ENCODE measurements at places on chromosomes 2 and 18. TPM values are rescaled to one million over a fixed set of nuclear protein-coding genes. Genes with fewer than 3 reads are reported as not detected.

SNED1 gene
- polyA plus RNA-seq, result 1.2 TPM

- H3K27me3 ChIP-seq, result no peaks in the 10 kb centered on the region
- H3K4me3 ChIP-seq, result no peak overlapping the region
- no peaks in the 10 kb centered on the region for H3K36me3 ChIP-seq
- peaks cover 67% of the 10 kb centered on the region for H3K4me1 ChIP-seq
These were observed 20.1 kb downstream of the MAPRE2 start for GRCh38 chr18:35061336-35061735.

DNA sequence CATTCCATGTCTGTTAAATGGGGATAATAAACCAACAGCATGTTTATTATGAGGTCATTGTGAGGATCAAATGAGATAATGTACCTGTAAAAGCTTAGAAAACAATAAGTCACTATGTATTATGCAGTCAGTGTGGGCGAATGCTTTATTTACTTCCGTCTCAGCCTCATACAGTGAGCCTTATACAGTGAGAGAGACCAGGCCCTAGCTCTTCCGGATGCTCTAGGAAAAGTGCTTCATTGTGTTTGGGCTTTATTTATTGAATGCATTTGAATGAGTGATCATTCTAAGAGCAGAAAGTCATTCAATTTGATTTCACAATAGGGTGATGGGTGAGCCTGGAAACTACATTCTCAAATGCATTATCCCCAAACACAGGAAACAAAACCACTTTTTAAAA lies 603.9 kb upstream of the FANCL start:
- no peak overlapping the region for H3K27ac ChIP-seq
- DNase-seq, result no peak
- H3K36me3 ChIP-seq, result no peaks in the 10 kb centered on the region
- no peaks in the 10 kb centered on the region for H3K27me3 ChIP-seq
- H3K4me3 ChIP-seq, result no peak overlapping the region
- H3K4me1 ChIP-seq, result no peaks in the 10 kb centered on the region

DNA sequence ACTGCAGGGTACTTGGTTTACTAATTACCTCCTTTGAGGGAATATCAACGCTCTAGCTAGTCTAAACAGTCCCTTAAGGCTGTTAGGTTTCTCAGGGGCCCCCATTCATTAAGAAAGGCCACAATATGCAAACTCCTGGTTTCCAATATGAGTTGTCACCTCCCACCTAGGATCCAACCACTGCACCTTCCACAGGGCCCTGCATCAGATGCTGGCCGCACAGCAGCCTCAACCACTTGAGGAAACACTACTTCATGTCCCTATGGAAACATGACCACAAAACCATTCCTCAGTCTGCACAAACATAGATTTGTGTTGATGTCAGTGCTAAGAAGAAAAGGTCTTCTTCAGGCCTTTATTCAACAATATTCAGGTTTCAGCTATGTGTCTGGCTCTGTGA lies 40.9 kb downstream of the STAT4 start:
- no peak overlapping the region for H3K27ac ChIP-seq
- H3K36me3 ChIP-seq, result no peaks in the 10 kb centered on the region
- no peaks in the 10 kb centered on the region for H3K4me1 ChIP-seq
- H3K4me3 ChIP-seq, result no peak overlapping the region

GRCh38 chr2:9002313-9002636 lies 1.2 kb downstream of the MBOAT2 start:
- peak overlapping the region; percentile 77 for H3K4me3 ChIP-seq
- no peak for DNase-seq
- H3K4me1 ChIP-seq, result peaks cover 7% of the 10 kb centered on the region
- peak overlapping the region; percentile 38 for H3K27ac ChIP-seq

DNA sequence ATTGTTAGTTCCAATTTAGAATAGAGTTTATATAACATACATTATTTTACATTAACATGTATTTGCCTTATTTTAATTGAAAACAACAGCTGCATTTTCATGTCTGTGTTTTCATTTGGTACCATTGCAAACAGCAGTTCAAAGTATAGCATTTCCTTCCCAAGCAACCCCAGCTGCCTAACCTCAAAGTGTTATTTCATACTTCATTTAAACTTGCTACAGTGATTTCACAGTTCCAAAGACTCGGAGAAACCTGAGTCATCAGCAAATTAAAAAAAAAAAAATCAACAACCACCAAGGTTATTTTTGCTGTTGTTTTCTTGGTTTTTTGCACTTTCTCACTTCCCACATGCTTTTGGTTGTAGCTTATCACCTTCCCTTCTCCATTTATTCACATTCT lies 236.5 kb upstream of the SPHKAP start:
- no peaks in the 10 kb centered on the region for H3K4me1 ChIP-seq
- H3K27me3 ChIP-seq, result no peaks in the 10 kb centered on the region
- no peak for DNase-seq
- H3K27ac ChIP-seq, result no peak overlapping the region

DNA sequence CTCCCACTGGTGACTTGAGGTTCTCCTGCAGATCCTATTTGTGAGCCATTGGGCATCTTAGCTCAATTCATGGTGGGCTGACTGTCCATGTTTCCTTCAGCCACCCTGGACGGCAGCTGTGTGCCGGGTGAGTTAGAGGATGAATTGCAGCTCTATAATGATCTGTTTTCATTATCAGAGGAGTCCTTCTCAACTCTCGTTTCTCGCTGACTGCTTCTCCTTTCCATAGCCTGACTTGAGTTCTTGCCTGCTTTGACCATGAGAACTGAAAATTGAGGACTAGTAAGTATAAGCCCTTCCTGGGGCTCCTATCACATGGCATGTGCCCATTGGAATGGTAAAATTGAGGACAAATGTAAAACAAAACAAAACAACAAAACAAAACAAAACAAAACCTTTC lies 121.8 kb downstream of the CDC42EP3 start:
- H3K27me3 ChIP-seq, result peaks cover 23% of the 10 kb centered on the region
- no peak overlapping the region for H3K27ac ChIP-seq
- no peak overlapping the region for H3K4me3 ChIP-seq
- no peak for DNase-seq

DNA sequence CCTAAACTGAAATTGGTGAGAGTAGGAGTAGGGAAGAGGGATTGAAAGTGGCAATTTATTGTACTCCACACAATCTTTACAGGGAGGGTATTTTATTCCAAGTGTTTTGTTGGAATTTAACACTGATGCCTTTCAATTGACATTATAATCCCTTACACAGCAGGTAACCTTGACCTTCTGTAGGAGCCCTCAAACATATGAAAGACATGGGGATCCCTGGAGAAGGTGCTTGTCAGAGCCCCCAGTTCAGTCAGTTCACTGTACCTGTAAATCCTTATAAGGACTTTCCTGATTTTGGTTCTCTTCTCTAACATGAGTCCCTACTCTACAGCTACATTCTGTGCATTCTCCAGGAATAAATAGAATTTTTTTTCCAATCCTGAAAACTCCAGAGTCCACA lies 384.9 kb upstream of the NRP2 start:
- H3K27ac ChIP-seq, result no peak overlapping the region
- no peaks in the 10 kb centered on the region for H3K27me3 ChIP-seq
- DNase-seq, result no peak
- no peaks in the 10 kb centered on the region for H3K36me3 ChIP-seq
- H3K4me1 ChIP-seq, result no peaks in the 10 kb centered on the region
- no peak overlapping the region for H3K4me3 ChIP-seq

All from naive B cell (primary cell).